ENCODE measurements at places on chromosomes 4 and X.
A peak's percentile ranks its signal among the peaks of the same experiment; 100 is the strongest.

- no peak for DNase-seq
Measured at GRCh38 chr4:128590773-128591172, 218.7 kb upstream of the JADE1 start.

DNA sequence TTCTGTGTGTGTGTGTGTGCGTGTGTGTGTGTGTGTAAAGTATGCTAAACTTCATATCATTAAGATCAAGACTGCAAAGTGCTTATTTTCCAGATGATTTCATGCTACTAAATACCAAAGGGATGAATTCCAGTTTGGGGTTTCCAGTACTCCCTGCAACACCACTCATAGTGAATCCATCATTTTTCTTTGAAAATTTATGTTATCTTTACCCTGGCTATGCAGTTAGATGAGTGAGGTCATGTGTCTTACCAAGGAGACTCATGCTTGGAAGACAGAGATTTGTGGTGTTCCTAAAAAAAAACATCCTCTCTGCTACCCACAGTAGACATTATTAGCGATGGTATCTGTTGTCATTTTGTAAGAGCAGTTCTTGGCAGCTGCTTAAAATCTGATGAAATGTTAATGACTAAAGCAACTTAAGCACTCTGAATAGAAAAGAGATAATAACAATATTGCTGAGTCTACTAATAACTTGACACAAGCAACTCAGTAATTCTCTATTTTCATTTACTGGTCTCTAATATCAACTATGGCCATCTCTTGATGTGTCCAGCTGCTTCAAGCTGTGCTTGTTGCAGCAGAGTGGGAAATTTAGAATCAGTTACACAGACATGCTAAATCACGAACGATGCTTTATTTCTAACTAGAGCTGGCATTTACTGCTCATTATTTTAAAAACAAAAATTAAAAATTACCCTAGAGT, 1953.0 kb upstream of the IGFBP7 start:
- DNase-seq: no peak

DNA sequence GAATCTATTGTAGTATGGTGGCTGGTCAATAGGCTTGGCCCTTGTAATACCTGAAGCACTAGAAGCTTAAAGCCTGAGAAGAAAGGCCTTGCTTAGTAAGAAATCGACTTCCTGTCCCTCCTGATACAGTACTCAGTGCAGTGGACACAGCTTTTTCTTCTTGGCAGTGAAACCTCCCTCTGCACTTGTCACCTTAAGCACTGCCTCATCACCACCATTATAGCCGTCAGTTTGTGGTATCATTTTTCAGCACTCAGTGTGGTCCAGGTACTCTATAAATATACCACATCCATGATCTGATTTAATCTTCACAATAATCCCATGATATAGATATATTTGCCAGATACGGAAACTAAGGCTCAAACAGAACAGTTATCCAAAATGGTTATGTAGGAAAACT, 75.2 kb downstream of the PALLD start:
- no peak for DNase-seq

DNA sequence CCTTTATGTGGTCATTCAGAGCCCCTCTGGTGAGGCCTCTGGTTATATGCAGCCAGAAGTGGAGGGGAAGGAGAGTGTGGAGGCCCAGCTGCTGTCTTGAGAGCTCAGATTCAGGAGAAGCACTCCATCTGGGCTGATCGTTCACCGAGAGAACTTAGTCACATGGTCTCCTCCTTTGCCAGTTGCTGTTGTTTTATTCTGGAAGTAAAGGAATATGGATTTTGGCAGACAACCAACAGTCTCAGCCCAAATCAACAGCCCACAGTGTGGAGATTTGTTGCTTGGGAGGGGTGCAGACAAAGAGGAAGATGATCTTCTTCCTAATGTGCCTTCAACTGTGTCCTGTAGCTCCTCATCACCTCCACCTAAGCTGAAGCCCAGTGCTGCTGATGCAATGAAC, 355.4 kb downstream of the ANK2 start:
- DNase-seq: no peak

DNA sequence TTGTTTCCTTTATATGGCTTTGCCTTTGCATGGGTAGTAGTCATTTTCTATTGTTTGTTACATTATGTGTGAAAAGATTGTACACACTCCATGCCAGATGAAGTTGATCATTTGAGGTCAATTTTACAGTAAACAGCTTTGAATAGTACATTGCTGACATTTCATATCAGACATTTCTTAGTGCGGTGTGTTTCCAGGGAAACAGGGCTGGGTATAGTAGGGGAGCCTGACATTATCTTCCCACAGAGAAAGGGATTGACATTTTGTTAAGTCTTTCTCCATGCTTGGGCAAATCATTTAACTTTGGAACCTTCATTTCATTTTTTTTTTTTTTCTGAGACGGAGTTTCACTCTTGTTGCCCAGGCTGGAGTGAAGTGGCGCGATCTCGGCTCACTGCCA, 5.0 kb downstream of the FUNDC2 start:
- no peak for DNase-seq

GRCh38 chrX:23662187-23662586, 5.1 kb upstream of the PRDX4 start:
- no peak for DNase-seq

DNA sequence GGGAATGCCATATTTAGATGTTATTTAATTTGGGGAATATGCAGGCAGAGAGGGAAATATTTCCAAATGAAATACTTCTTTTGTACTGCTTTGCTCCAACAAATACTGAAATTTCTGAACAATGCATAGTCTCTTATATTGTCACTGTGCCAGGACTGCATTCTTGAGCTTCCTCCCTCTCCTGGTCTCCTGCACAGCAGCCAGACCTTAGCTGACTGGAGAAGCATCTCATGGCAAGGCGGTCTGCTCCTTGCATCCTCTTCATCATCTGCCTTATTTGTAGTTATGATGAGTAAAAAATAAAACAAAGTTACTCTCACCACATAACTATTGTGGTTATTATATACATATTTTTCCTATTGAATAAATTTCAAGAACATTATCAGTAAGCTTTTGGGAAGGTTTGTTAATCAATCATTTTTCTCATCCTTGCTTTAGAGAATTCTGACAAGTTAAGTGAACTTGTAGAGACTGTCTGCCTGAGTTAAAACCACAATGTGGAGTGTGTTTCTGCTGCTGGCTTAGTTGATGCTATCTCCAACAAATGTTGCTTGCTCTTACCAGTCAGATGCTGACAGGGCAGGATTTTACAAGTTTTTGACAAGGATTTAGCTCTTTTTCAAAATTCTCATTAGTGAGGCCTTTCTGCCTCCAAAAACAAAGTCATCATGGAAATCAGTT, 153.6 kb downstream of the SOWAHB start:
- peak; percentile 41 for DNase-seq

DNA sequence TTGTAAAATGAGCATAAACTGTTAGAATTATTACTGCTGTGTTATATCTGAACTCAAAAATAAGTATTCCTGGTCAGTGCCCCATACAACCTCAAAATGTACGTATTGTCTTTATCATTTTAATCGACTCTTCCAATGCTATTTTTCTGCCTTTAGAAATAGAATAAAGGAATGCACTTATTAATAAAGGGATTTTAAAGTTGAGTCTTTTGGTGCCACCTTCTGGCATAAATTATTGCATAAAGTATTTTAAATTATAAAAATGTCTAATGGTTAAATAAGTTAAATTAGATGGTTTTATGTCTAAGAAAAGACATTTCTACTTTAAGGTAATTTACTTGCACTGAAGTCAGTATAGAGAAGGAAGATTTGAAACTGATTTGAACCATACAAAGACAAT, 424.0 kb upstream of the NDST4 start:
- DNase-seq: no peak

GRCh38 chrX:40867352-40867751, 132.0 kb upstream of the MED14 start:
- peak; percentile 33 for DNase-seq

GRCh38 chr4:186775902-186776301, 52.2 kb upstream of the FAT1 start:
- DNase-seq: no peak

Measured in AG08396 (cell line).